ENCODE measurements at places on chromosomes 6 and 20. TPM values are rescaled to one million over a fixed set of nuclear protein-coding genes. Genes with fewer than 3 reads are reported as not detected.

The HDGFL1 gene
- total RNA-seq: not detected

The CPXM1 gene
- 0.28 TPM for total RNA-seq

The SLC35F1 gene
- not detected for total RNA-seq

The DLL1 gene
- total RNA-seq: 0.38 TPM

The PPT2 gene
- total RNA-seq: 10.2 TPM

The NHSL1 gene
- 9.2 TPM for total RNA-seq

The FANCE gene
- 14.4 TPM for total RNA-seq

The CLDN20 gene
- total RNA-seq: not detected

The AKAP12 gene
- total RNA-seq: 198 TPM

The MOCS3 gene
- 7.9 TPM for total RNA-seq

The OPRM1 gene
- total RNA-seq: not detected

The DOK5 gene
- total RNA-seq: 35.9 TPM

The CDS2 gene
- total RNA-seq: 37.2 TPM

The KCNK16 gene
- not detected for total RNA-seq

The OR12D3 gene
- not detected for total RNA-seq

The SUPT3H gene
- total RNA-seq: 8.1 TPM

The CGA gene
- total RNA-seq: 0.28 TPM

The GNAS-AS1 gene
- total RNA-seq: 0.58 TPM

The CCDC170 gene
- 0.56 TPM for total RNA-seq

The HECA gene
- total RNA-seq: 27.3 TPM

The DEK gene
- 181 TPM for total RNA-seq

The CSE1L gene
- total RNA-seq: 141 TPM

The APOM gene
- 0.28 TPM for total RNA-seq

Measured in regular cardiac myocyte (primary cell).